ENCODE measurements at places on chromosomes 12 and 14.

- DNase-seq, result no peak
Observed at GRCh38 chr12:18580291-18580690, 157.5 kb downstream of the PLCZ1 start.

DNA sequence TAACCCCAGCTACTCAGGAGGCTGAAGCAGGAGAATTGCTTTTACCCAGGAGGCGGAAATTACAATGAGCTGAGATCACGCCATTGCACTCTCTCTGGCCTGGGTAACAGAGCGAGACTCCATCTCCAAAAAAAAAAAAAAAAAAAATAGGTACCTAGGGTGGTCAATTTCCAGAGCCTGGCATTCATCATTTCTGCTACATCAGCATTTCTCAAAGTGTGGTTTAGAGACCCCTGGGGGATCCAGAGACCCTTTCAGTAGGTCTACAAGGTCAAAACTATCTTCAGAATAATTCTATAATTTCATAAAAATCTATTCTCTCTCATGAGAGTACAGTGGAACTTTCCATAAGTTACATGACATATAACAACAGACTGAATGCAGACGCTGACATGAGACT, 19.9 kb downstream of the CERS5 start:
- DNase-seq, result no peak

GRCh38 chr14:32012062-32012461, 65.0 kb upstream of the ARHGAP5 start:
- DNase-seq, result no peak

DNA sequence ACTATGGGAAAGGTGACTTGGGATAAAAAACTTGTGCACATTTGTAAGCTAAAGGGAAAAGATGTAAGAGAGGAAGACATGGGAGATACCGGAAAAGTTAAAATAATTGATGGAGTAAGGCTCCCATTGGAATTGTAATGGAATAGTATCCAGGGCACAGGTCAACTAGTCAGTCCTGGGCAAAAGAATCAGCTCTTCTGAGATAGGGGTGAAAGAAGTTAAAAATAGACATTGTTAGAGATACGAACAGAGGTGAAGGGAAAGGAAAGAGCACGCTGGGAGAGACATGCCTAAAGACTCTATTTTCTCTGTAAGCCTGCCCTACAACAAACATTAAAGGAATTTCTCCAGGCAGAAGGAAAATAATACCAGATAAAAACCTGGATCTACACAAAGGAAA, 101.6 kb downstream of the SLC41A2 start:
- DNase-seq, result no peak

GRCh38 chr12:123743002-123743401, 19.1 kb upstream of the DNAH10 start:
- no peak for DNase-seq

GRCh38 chr12:68222326-68222725, 3.3 kb downstream of the IL26 start:
- no peak for DNase-seq

GRCh38 chr12:67889931-67890330, 99.3 kb upstream of the IFNG-AS1 start:
- DNase-seq, result no peak

DNA sequence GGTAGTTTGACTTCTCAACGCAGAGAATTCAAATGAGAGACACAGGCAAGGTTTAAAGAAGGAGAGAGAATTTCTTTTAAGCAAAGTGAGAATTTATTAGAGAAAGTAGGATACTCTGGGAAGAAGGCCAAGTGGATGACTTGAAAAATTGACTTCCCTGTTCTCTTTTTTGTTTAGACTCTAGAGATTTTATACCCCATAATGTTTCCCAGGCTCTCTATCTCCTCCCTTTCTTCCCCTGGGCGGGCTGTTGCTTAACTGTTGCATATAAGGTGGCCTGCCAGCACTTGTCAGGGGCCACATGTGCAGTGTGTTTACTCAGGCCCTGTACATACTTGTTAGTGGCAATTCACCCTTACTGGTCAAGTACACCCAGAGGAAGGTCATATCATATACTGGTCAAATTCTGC, 403.7 kb downstream of the SLC6A15 start:
- no peak for DNase-seq

GRCh38 chr12:118880720-118881493, 100.4 kb upstream of the SRRM4 start:
- DNase-seq, result no peak

- no peak for DNase-seq
Observed at GRCh38 chr12:70080566-70080965, 162.7 kb upstream of the CNOT2 start.

DNA sequence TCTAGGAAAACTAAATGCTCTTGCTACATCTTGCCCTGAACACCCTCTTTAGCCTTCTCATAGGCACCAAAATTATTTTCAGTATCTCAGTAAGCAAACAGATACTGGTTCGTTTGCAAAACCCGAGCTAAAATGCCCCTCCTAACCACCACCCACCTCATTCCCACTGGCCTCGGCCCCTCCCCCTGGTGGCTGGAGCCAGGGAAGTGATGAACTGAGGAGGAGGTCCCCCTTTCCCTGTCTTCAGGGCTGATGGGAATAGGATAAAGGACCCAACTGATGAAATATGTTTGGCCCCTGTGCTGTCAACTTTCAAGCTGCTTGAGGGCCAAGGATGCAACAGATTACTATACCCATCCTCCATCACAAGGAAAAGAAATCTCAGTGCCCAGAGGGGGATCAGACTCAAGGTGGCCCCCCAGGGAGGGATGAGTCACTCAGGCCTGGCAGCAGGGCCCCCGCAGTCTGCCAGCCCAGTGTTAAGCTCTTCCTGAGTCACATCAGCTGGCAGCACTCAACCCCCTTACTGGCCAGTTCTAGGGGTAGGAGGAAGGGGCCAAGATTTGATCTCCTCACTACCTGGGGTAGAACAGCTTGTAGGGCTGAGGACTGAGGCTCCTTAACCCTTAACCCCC, 1.7 kb downstream of the ANKRD52 start:
- no peak for DNase-seq

DNA sequence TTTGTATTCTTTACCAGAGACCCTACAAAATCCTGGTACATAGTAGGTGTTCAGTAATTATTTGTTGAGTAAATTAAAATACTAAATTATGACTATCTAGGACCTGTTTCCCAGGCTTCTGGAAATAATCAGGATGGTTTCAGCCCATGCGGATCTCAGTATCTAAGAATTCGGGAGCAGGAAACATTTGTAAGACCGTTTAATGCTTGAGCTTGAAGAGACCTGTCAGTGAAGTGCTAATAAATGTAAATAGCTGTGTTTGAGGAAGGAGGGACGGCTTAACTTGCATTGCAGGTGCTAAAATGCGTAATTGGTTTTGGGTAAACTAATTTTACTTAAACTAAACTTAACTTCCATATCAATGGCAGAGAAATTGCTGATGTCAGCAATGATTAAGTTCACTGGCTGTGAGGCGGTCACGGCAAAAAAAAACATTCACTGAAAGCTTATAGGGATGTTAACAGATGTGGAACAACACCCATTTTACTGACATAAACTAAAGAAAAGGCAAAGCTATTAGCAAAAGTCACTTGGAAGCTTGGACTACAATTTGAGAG, 28.6 kb upstream of the AEBP2 start:
- DNase-seq, result no peak

GRCh38 chr14:79961197-79961596, 250.1 kb downstream of the DIO2 start:
- no peak for DNase-seq

GRCh38 chr12:109273354-109273753, 35.7 kb downstream of the FOXN4 start:
- no peak for DNase-seq

GRCh38 chr12:85805654-85806053, 30.6 kb downstream of the RASSF9 start:
- DNase-seq, result no peak

DNA sequence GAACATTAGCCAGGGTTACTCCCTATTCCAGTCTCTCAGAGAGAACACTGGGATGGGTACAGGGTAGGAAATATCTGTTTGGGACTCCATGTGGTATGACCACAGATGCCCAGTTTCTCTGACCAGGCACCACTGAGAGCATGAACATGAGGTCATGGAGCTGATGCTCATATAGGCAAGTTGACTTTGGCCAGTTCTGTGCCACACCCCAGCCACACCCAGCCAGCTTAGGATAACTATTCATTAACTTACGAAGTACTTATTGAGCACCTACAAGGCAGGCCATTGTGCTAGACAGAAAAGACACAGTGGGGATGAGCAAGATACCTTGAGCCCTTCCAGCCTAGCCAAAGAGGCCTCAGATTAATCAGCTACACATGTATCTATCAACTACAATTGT, 262.5 kb downstream of the DPF3 start:
- no peak for DNase-seq

DNA sequence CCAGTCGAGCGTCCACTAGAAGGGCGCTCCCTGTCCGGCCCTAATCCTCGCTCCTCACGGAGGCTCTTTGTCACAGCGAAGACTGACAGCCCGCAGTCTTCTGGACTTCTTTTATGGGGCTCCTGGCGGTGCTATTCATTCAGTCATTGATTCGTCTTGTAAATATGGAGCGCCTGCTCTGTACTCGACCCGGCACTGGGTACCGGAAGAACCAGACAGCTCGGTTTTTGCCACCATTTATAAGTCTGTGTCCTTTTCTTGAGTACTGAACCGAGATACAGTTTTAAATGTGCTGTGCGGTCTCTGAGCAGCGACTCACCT, 570 bp downstream of the DMAC2L start:
- DNase-seq, result no peak

DNA sequence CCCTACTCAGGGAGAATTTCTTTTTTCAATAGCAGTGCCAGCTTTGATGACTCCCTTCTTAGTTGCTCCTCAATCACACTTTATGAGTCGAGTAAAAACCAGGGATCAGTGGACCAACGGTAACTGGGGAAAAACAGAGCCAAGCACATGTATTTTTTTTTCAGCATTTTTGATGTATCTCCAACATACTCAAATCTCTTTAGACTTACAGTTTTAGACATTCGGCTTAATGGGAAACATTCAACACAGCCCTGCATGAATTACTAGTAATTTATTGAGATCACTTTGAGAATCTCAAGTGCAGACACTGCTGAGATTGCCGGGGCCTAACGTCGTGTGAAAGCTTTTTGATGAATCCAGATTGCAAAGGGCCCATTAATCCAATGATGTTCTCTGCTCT, 306.7 kb downstream of the NUAK1 start:
- DNase-seq, result no peak

GRCh38 chr12:112087055-112087850, 21.3 kb downstream of the NAA25 start:
- DNase-seq, result no peak

All from CD4-positive, alpha-beta T cell treated with Interleukin-1 beta for 1 hour (primary cell).